Mesothelial cell of epicardium (in vitro differentiated cells): ENCODE measurements at places on chromosomes 11 and 22.

DNA sequence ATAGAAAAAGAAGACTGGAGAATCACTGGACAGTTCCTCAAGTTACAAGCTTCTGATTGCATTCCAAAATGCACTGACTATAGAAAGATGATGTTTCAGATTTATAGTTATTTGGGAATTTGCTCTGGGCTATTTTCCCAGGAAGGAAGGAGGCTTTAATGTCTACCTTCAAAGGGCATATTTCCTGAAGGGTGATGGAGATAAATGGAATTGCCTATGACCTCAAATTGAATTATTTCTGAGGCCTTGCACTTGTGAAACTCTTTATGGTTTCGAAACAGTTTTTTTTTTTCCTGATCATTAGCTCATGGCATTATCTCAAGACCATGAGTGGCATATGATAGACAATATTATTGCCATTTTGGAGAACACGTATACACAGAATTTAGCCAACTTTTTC, 333.9 kb downstream of the METTL15 start:
- no peak for DNase-seq

GRCh38 chr11:14906578-14906977, 14.5 kb upstream of the CYP2R1 start:
- DNase-seq = no peak

DNA sequence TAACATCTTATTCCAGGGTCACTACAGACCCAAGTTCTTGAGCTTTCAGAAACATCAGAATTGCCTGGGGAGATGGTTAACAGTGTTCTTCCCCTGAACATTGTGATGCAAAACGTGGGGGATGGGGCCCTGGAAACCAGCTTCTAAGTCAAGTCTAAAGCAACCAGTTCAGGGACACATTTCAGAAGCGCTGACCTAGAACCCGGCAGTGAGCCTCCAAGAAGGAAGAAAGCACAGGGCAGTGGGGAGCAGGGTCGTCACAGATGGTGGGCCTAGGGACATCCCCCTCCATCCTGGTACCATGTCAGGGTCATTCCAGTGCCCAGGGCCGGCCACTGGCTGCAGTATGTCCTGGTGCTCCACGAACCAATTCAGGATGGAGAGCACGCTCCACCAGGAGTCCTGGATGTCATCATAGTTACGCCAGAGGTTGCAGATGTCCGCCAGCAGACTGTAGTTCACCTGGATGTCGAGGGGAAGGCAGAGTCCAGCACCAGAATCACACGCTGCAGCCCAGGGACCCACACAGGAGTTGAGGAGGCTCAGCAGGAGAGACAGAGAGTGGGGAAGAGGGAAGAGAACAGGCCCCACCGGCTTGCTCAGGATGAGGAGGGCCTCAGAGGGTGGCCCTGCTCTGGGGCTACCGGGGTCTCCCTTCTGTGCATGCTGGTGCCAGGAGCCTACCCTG, 5.0 kb downstream of the NAGA start:
- no peak for DNase-seq

GRCh38 chr22:34308101-34308500, 387.8 kb upstream of the LARGE1 start:
- DNase-seq = no peak

DNA sequence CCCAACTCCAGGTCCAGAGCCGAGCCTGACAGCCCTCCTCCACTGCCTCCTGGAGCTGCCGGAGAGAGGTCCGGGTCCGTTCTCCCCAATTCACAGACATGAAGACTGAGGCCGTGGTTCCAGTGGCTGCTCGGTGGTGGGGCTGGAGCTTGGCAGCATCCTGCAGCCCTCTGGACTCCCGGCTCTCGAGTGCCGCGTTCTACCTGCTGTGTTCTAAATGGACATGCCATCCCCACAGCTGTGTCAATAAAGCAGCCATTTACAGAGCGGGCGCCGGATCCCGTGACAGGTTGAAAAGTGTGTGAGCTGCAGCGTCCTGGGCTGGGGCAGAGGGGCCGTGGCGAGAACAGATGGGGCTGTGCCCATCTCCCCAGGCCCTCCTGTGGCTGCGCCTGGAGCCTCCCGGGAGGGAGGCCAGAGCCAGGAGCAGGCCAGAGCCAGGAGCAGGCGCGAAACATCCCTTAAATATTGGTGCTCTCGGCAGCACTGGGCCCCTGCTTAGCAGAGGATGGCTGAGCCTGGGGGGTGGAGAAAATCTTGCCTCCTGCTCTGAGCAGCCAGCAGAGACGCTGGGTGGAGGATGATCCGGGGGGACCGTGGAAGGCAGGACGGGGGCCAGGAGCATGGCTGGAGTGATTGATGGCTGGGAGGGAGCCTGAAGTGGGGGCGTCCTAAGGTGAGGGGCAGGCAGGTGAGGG, 46.2 kb downstream of the FLRT1 start:
- DNase-seq = no peak

DNA sequence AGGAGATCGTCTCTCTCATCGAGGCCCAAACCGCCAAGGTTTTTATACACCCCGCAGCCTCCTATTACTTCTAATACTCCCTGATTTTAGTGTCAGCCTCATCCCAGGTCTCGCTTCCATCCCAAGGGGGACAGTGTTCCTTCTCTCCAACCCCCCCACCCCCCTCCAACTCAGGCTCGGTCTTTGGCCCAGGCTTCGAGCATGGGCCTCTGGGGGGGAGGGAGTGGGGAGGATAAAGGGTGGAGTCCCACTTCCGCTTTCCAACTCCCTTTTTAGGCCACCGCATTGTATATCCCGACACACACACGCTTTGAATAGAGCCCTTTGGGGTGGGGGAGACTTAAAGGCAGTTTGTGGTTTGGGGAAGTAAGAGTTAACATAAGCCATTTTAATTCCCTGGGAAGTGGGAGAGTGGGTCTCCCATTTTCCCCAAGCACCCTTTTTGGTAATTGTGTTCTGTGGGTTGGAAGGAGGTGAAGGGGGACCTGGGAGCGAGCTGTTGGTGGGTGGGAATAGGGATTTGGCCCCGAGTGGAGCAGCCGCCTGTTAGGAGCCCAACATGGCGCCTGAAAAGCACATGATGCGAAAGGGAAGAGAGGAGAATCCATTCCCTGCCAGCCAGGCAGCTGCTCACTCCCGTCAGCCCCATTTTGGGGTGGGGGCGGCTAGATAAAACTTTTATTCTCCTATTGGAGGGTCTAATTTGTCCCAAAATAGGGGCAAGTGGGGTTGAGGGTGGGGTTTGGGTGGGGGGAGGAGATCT, 844 bp downstream of the PCF11 start:
- DNase-seq = no peak
